Stimulated activated CD8-positive, alpha-beta memory T cell treated with anti-CD3 and anti-CD28 coated beads, Interleukin-2, amount 100 ng/mL, for 48 hours (primary cell): ENCODE measurements at places on chromosomes 12 and 14.
A peak's percentile ranks its signal among the peaks of the same experiment; 100 is the strongest.

DNA sequence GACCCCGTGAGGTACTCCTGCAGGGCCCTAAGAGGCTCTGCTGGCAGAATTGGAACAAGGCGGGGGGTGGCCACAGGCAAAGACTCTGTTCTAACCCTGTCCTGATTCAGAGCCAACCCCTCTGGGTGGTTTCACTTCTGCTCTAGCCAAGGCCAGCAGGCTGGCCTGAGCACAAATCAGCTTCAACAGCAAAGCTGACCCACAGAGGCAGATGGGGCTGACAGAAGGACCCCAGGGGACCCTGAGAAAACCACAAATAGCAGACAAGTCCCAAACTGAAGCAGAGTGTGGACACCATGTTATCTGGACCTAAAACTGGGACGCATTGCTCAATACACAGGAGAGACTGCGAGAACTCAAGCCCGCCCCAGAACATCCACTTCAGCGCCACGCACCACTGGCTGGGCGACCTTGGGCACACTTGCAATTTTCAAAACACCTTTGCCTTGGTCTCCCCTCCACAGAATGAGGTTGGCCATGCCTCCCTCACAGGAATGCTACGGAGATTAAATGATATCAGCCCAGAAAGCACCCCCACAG is 76.4 kb upstream of the DICER1 start:
- no peak for DNase-seq

DNA sequence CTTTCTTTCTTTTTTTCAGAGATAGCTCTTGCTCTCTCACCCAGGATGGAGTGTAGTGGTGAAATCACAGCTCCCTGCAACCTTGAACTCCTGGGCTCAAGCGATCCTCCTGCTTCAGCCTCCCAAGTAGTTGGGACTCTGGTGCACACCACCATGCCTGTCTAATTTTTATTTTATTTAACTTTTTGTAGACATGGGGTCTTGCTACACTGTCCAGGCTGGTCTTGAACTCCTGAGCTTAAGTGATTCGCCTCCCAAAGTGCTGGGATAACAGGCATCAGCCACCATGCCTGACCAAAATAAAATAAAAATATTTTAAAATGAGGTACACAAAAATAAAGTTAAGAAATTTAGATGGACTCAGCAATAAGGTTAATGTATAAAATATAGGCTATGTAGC is 5.1 kb upstream of the LEMD3 start:
- DNase-seq: no peak

- peak; percentile 73 for DNase-seq
Measured at GRCh38 chr12:53006810-53007309, 604 bp downstream of the EIF4B start.

DNA sequence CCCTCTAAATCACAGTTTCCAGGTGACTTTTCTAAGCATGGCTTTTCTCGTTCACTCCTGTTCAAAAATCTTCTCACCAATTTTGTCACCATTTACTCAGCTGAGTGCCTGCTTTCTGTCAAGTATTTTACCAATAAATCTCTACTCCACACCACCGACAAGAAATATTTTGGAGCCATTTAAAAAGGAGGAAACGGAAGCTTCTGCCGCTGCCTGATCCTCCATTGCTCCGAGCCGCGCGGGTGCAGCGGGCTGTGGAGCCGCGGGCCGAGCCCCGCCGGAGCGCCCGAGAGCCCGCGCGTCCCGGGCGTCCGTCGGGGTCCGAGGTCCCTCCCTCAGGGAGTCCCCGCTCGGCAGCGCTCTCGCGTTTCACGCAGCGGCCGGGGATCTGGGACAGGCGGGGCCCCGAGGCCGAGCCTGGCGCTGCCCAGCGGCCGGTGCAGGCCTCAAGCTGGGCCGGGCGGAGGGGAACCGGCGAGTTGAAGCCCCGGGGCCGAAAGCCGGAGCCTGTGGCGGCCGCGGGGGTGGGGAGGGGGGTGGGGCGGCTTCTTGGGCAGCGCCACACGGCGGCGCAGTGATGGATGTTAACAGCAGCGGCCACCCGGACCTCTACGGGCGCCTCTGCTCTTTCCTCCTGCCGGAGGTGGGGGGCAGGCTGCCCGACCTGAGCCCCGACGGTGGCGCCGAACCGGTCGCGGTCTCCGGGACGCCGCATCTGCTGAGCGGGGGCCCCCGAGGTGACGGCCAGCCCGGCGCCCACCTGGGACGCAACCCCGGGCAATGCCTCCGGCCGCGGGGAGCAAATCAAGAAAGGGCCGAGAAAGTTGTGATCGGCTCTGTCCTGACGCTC is 1.1 kb upstream of the HEBP1 start:
- DNase-seq: peak; percentile 16

DNA sequence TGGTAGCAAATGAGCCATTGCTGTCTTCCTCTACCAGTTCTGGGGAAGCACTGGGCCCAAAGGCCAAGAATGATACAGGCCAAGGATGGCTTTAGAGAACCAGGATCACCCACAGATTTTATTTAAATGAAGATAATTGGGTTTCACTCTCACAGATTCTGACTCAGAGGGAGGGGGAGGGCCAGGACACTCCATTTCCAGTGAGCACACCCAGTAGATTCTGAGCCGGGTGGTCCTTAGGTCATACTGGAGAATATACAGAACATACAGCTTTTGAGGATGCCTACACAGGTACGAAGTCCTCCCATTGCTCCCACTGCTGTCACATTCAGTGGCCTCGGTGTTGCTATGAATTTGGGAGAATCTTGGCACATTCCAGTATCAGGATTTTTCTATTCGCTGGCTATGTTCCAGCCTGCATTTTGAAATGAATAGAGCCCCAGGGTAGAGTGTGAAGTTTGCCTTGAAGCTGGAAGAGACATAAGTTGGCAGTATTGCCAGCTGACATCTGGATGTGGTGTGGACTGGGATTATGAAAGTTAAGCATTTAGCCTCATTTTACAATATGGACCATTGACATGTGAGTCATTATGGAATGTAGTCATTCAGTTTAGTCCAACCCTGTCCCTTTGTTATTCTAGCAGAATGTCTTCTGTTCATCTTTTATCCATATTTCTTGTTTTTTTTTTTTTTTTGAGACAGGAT is 45.8 kb upstream of the POC1B start:
- no peak for DNase-seq

GRCh38 chr12:122876731-122877130 is 19.2 kb downstream of the VPS37B start:
- DNase-seq: no peak

DNA sequence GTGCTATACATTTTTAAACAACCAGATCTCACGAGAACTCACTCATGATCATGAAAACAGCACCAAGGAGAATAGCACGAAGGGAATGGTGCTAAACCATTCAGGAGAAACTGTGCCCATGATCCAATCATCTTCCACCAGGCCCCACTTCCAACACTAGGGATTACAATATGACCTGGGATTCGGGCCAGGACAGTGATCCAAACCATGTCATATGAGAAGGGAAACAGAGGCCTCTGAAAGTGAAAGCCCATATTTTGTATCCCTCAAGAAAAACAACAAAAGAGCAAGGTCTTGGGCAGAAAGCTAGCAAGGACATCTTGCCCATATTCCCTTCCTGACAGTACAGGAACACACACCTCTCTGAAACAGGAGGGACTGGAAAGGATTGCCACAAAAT is 163.9 kb upstream of the VASH1 start:
- DNase-seq: no peak

DNA sequence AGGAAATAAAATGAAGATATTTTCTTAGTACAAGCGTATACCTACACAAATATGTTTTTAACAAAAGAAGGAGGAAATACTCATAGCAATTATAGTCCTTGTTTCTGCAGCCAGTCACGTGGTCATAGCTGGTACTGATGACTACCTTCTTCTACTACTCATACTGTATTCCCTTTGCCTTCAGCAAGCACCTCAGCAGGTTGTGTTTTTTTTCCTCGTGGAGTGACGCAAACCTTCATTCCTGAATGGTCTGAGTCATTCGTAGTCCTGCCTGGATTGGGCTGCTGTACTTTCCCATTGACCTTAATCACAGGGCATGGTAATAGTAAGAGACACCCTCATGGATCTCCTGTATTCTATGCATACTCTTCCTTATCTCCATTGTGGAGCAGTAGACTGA is 25.7 kb upstream of the SLC16A7 start:
- DNase-seq: no peak

- DNase-seq: no peak
Measured at GRCh38 chr14:39275395-39275794, 41.7 kb downstream of the MIA2 start.

DNA sequence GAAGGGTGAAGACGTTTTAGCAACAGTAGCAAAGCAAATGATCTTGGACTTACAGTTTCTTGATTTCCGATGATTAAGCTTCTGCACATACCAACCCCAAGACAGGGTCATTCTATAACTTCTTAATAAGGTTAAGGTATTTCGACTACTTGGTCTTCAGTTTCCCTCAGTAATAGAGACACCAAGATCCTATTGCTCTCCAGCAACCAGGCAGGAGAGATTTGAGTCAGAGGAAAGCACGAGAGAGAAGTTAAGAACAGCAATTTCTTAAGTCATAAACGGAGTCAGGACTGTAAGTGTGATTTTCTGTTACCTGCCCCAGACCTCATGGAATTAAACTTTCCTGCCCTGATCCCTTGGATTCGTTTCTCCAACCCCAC is 215.6 kb downstream of the TTC8 start:
- no peak for DNase-seq

GRCh38 chr14:33642691-33643244 is 308.1 kb downstream of the EGLN3 start:
- DNase-seq: no peak

GRCh38 chr12:105417732-105418131 is 87.2 kb downstream of the C12orf75 start:
- no peak for DNase-seq

GRCh38 chr12:54765652-54766051 is 88.7 kb upstream of the MUCL1 start:
- DNase-seq: no peak
